Activated CD4-positive, alpha-beta T cell treated with anti-CD3 and anti-CD28 coated beads, Interleukin-2, amount 10 ng/mL, durations not matched to agents 24 days and 14 days (primary cell): ENCODE measurements at places on chromosomes 4 and X. TPM values are rescaled to one million over a fixed set of nuclear protein-coding genes. Genes with fewer than 3 reads are reported as not detected.

DMD gene
- 3.2 and 5.0 TPM in 2 replicates for total RNA-seq

JCHAIN gene
- not detected in 2 replicates for total RNA-seq

GRCh38 chr4:166675411-166675810 is 558.9 kb downstream of the SPOCK3 start:
- H3K4me1 ChIP-seq = no peaks in the 10 kb centered on the region
- no peak overlapping the region for H3K4me3 ChIP-seq
- H3K27ac ChIP-seq = no peak overlapping the region
- no peak for DNase-seq

DNA sequence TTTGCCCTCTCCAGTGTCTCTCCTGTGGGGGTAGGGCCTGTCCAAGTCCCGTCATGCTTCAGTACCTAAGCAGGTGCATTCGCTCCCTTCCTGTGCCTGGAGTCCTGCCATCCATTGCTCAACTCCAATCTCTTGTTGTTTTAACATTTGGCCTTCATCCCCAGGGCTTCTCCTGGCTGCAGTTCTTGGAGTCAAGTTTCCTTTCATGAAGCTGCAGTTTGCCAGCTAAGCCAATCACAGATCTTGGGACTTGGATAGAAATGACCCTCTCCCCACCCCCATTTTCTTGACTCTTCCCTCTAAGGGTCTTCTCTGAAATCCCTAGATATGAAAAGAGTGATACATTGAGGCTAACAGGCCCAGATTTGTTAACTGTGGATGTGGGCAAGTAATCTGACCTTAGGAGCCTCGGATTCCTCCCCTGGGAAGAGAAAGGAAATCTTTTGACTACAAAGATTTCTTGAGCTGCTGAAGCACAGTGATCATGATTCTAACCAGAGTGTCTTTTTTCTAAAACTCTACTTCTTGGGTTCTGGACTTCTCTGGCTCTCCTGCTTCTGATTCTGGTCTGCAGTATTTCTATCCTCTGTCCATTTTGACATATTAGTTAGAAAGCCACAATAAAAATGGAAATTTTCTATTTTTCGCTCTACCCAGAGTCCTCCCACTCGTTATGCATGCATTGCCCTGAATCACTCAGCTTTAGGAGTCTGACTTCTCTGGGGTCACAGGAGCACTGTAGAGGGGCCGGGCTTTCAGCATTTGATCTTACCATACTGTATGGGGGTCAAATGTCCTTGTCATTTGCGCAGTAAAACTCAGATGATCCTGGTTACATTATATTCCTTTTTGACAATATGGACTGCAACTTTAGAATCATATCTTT is 61.0 kb downstream of the CHRNA9 start:
- peaks cover 7% of the 10 kb centered on the region for H3K27me3 ChIP-seq
- H3K4me1 ChIP-seq = no peaks in the 10 kb centered on the region
- DNase-seq = no peak
- no peaks in the 10 kb centered on the region for H3K36me3 ChIP-seq
- no peak overlapping the region for H3K27ac ChIP-seq

- H3K27ac ChIP-seq = no peak overlapping the region
- H3K4me3 ChIP-seq = no peak overlapping the region
- DNase-seq = peak; percentile 78
- peaks cover 2% of the 10 kb centered on the region for H3K27me3 ChIP-seq
These were observed 25.4 kb upstream of the SLAIN2 start for GRCh38 chr4:48315728-48316630.

GRCh38 chr4:122100508-122100907 is 51.6 kb upstream of the BLTP1 start:
- H3K4me3 ChIP-seq = no peak overlapping the region
- H3K4me1 ChIP-seq = no peaks in the 10 kb centered on the region
- no peak overlapping the region for H3K27ac ChIP-seq
- peaks cover 19% of the 10 kb centered on the region for H3K27me3 ChIP-seq
- no peak for DNase-seq

GRCh38 chrX:121013897-121014455 is 28.4 kb upstream of the CT47A1 start:
- H3K4me3 ChIP-seq = no peak overlapping the region
- no peaks in the 10 kb centered on the region for H3K4me1 ChIP-seq

DNA sequence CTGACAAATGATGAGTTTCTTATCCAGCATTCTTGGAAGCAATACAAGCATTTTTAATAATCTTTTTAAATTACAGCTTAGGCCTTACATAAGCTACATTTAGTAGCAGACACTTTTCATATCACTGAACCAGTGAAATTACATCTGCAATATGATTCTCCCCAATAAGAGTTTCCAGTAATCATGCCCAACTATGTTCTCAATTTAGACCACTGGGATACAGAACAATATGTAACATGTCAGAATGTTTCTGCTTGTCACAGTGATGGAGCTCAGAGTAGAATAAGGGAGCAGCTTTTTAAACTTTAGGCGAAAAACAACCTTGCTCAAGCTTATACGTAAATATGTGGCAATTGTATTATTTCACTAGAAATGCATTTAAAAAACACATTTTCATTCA is 1132.2 kb downstream of the FAT4 start:
- H3K27ac ChIP-seq = no peak overlapping the region
- no peaks in the 10 kb centered on the region for H3K36me3 ChIP-seq
- no peaks in the 10 kb centered on the region for H3K27me3 ChIP-seq

DNA sequence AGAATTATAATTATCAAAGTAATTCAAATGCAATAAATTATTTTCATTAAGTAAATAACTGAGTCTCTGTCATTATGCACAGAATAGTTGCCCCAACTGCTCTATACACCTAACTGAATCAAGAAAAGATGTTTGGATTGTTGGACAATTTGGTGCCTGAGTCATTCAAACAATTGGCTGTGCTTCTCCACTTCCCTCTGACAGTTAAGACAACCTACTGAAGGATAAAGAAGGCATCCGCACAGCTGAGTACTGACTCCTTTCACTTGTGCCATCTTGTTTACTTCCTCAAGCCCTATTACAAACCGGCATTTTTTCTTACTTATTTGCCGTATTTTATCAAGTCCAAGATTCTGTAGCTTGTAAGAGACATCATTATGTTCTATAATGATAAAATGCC is 110.6 kb upstream of the C1QTNF7 start:
- no peak overlapping the region for H3K4me3 ChIP-seq
- peaks cover 12% of the 10 kb centered on the region for H3K27me3 ChIP-seq
- DNase-seq = no peak
- no peaks in the 10 kb centered on the region for H3K4me1 ChIP-seq
- no peaks in the 10 kb centered on the region for H3K36me3 ChIP-seq
- H3K27ac ChIP-seq = no peak overlapping the region

GRCh38 chr4:141713771-141714445 is 77.5 kb downstream of the IL15 start:
- H3K27ac ChIP-seq = no peak overlapping the region
- no peaks in the 10 kb centered on the region for H3K27me3 ChIP-seq
- peaks cover 3% of the 10 kb centered on the region for H3K4me1 ChIP-seq
- DNase-seq = no peak
- H3K36me3 ChIP-seq = no peaks in the 10 kb centered on the region

- H3K27ac ChIP-seq = no peak overlapping the region
- DNase-seq = no peak
- H3K4me3 ChIP-seq = no peak overlapping the region
- no peaks in the 10 kb centered on the region for H3K36me3 ChIP-seq
- H3K4me1 ChIP-seq = no peaks in the 10 kb centered on the region
- H3K27me3 ChIP-seq = no peaks in the 10 kb centered on the region
These were observed 1251.6 kb upstream of the AGA start for GRCh38 chr4:178693816-178694215.

C1GALT1C1 gene
- 21.1 and 21.7 TPM in 2 replicates for total RNA-seq

GRCh38 chrX:86210772-86211171 is 62.5 kb downstream of the DACH2 start:
- H3K27me3 ChIP-seq = no peaks in the 10 kb centered on the region
- H3K4me1 ChIP-seq = no peaks in the 10 kb centered on the region
- no peaks in the 10 kb centered on the region for H3K36me3 ChIP-seq
- H3K4me3 ChIP-seq = no peak overlapping the region
- DNase-seq = no peak
- no peak overlapping the region for H3K27ac ChIP-seq

GRCh38 chrX:109710181-109710580 is 22.9 kb downstream of the ACSL4 start:
- no peak overlapping the region for H3K27ac ChIP-seq
- peaks cover 46% of the 10 kb centered on the region for H3K4me1 ChIP-seq
- no peaks in the 10 kb centered on the region for H3K27me3 ChIP-seq

STK26 gene
- total RNA-seq = 66.0 and 72.5 TPM in 2 replicates

DNA sequence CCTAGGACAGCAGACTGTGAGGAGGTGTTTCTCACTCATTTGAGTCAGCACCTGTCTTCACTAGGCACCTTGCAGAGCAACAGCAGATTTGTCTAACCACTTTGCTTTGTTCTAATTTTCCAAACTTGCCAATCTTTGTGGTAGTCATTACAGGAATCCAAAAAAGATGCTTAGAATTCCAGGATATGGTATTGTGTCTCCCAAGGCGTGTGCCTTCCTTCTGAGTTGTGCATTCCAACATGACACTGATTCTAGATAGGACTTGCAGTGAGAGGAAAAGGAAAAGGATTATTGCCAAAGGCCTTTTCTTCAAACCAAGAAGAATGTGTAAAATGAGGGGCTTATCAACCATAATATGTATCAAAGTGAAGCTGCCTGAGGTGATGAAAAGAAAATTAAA is 126.2 kb downstream of the MAPK10 start:
- DNase-seq = no peak
- H3K27ac ChIP-seq = no peak overlapping the region
- H3K4me3 ChIP-seq = no peak overlapping the region
- H3K36me3 ChIP-seq = no peaks in the 10 kb centered on the region

DNA sequence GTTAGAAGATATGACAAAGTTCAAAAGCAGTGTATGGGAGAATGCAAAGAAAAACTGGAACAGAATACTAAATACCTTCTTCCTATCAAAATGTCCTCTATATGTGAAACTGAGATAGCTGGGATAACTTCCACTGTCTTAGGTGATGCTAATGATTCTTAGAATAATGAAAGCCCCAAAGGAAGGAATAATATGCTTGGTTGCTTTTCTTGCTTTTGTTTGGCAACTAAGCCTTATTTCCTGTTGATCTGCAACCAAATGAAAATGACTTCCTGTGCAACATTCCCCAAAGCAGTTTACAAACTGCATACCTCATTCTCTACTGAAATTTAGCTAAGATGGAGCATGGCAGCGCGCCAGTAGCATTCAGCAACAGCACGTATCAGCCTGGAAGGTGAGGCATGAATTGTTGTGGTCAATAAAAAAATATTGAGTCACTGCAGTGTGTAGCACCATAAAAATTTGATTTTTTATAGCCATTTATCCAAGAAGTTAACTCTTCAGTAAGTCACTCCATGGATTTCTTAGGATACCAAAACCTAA is 18.7 kb downstream of the NDNF start:
- DNase-seq = no peak
- H3K36me3 ChIP-seq = no peaks in the 10 kb centered on the region
- H3K4me3 ChIP-seq = no peak overlapping the region
- H3K4me1 ChIP-seq = peaks cover 6% of the 10 kb centered on the region
- H3K27ac ChIP-seq = no peak overlapping the region

CXorf49 gene
- not detected in 2 replicates for total RNA-seq

DNA sequence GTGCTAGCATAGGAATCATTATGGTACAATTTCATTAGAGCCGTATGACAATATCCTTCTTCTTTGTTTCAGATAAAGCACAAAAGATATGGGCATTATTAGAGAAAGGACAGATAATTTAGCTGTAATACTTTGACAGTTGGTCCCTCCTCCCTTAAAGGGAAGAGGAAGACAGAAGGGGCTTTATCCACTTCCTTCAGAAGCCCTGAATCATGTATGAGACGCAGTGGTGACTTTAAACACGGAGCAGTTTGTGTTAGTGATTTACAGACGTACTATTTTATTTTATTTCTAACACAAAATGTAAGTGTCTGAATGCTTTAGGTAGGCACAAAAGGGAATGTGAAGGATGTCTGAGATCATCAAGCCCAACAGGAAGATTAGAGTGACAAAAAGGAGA is 467.7 kb downstream of the IL15 start:
- H3K36me3 ChIP-seq = peaks cover 26% of the 10 kb centered on the region
- H3K4me3 ChIP-seq = no peak overlapping the region
- H3K4me1 ChIP-seq = peaks cover 2% of the 10 kb centered on the region
- no peak for DNase-seq
- H3K27ac ChIP-seq = no peak overlapping the region

FGFR3 gene
- total RNA-seq = 0.30 and 0.38 TPM in 2 replicates

- no peak overlapping the region for H3K4me3 ChIP-seq
- H3K4me1 ChIP-seq = peaks cover 11% of the 10 kb centered on the region
- peaks cover 11% of the 10 kb centered on the region for H3K27me3 ChIP-seq
- no peak for DNase-seq
These were observed 28.0 kb upstream of the MXD4 start for GRCh38 chr4:2289955-2290333.

TMEM192 gene
- total RNA-seq = 10.0 and 11.0 TPM in 2 replicates

DNA sequence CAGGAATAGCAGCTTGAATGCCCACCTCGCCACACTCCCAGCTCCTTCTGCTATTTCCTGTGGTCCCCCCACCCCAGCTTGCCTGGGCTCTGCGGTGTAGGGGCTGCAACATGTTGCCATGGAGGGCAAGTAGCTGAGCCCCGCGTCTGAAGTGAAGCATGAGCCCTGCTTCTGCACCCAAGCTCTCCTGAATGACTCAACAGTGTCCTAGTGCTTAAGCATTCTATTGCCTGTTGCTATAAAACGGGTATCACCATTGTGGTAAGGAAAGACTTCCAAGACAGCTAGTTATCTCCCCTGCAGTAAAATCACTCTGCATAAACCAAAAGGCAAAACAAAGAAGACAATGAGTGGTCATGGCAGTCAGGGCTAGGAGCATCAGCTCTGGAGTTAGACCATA is 31.4 kb upstream of the SPATA4 start:
- DNase-seq = no peak
- H3K4me1 ChIP-seq = no peaks in the 10 kb centered on the region
- no peaks in the 10 kb centered on the region for H3K36me3 ChIP-seq

TLR3 gene
- not detected in 2 replicates for total RNA-seq

ARHGAP36 gene
- total RNA-seq = not detected in 2 replicates

OCRL gene
- total RNA-seq = 3.8 and 4.2 TPM in 2 replicates

DNA sequence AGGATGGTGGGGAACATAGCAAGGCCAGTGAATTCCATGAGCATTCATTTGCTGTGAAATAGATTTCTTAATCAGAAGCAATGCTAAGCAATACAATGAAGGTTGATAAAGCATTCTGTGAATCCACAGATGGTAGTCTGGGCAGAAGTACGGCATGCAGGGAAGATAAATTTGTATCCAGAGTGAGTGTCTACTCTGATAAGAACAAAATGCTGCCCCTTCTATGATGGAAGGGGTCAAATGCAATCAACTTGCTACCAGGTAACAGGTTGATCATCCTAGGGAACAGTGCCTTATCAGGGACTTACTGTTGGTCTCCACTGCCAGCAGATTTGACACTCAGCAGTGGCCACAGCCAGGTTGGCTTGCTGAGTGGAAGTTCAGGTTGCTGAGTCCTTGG is 189.4 kb downstream of the MAB21L2 start:
- H3K27ac ChIP-seq = no peak overlapping the region
- no peak overlapping the region for H3K4me3 ChIP-seq
- no peaks in the 10 kb centered on the region for H3K27me3 ChIP-seq
- H3K4me1 ChIP-seq = peaks cover 3% of the 10 kb centered on the region
- no peak for DNase-seq
- peaks cover 6% of the 10 kb centered on the region for H3K36me3 ChIP-seq

GRCh38 chrX:17787557-17787956 is 50.3 kb downstream of the SCML1 start:
- peaks cover 5% of the 10 kb centered on the region for H3K27me3 ChIP-seq
- no peaks in the 10 kb centered on the region for H3K36me3 ChIP-seq
- peaks cover 2% of the 10 kb centered on the region for H3K4me1 ChIP-seq
- H3K4me3 ChIP-seq = no peak overlapping the region
- no peak for DNase-seq
- H3K27ac ChIP-seq = no peak overlapping the region

BRS3 gene
- not detected in 2 replicates for total RNA-seq
